ENCODE measurements at places on chromosomes 2 and 18.

DNA sequence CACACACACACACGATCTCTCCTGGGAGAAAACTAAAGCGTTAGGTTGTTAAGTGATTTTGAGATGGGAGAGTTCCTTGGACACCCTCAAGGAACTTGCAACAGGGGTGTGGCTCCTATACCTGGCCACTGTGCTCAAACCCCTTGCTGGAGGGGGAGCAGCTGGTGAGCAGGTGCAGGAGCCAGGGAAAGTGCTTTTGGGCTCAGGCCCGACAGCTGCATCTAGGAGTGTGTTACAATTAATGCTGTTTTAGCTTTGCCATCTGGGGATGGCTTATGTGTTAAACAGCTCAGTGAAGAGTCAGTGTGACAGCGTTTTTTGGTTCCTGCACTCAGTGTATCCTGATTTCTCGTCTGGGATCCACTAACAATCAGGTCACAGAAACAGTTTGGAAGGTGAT is 510.8 kb downstream of the TRIB2 start:
- no peak for DNase-seq

- no peak for DNase-seq
Measured at GRCh38 chr2:111207851-111208250, 87.1 kb downstream of the BCL2L11 start.

- DNase-seq = no peak
Measured at GRCh38 chr2:237025090-237025865, 60.4 kb upstream of the COPS8 start.

GRCh38 chr2:234335661-234336228 is 161.1 kb downstream of the ARL4C start:
- peak; percentile 70 for DNase-seq

DNA sequence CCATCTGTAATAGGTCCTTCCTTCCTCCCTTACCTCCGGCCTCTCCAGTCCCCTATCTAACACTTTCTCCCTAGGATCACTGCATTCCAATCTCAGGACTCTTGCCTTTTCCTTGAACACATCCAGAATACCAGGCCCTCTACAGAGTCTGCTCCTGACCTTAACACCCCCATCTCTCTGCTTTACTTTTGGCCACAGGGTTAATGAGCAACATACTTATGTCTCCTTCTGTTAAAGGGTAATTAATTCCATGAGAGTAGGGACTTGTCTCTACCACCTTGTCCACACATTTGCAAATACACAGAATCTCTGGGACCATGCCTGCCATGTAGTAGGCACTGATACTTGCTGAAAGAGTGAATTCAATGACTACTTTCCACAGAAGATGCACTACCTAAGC is 94.9 kb downstream of the COBLL1 start:
- DNase-seq = no peak

DNA sequence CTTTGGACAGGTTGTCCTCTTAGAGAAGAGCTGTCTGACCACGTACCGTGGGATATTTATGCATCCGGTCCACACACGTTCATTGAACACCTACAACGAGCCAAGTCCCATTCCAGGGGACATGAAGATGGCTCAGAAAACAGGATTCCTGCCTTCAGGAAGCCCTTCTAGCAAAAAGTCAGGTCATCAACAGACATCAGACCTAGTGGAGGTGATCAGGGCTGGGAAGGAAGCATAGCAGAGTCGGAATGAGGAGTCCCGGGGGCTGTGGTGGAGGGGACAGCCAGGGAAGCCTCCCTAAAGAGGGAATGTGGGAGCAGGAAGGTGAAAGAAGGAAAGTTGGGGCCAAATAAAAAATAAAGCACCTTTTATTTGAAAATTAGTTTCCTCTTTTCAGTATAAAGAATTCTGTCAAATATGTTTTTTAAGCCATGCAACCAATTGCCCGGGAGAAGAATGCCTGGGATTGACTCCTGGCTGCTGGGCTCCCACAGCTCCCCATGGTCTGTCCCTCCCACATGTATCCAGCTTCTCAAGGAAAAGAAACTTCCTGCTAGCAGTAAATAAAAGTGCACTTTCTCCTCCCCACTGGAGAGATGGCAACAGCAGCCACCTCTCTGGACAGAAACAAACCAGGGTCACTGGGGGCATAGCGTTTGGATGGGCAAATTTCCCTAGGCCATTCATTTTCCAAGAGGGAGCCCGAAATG is 144.8 kb downstream of the SMAD7 start:
- DNase-seq = peak; percentile 10

DNA sequence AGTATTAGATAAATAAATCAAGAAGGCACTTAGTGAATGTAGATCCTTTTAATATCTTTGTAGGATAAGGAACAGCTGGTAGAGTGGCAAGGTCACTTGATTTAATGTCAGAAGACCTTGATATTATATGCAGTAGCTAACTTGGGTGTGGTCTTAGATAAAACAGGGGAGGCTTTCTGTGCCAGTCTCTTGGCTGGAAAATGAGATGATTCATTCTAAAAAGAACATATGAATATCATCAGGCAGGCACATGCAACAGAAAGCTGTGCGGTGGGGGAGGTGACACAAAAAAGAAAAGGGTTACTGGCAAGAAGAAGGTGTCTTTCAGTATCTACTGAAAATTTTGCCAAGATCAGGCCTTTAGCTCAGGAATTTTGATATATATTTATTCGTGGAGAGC is 931.7 kb upstream of the CELF4 start:
- no peak for DNase-seq

DNA sequence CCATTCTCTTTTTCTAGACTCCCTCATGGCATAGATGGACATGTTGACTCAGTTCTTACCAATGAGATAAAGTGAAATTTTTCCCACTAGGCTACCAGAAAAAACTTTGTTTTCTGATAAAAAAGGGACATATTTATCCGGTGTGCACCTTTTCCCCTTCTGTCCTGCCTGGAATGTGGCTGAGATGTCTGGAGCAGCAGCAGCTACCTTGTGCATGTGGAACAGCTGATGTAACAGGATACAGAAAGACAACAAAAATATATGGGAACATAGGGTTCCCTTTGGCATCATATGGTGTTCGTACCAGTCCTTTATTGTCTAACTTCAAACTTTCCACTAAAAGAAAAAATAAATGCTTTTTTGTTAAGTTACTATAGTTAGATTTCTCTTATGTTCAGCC is 460.2 kb upstream of the HS6ST1 start:
- DNase-seq = no peak

GRCh38 chr2:180876506-180876905 is 103.9 kb upstream of the UBE2E3 start:
- DNase-seq = no peak

- DNase-seq = no peak
Measured at GRCh38 chr18:68466672-68467071, 248.2 kb downstream of the TMX3 start.

GRCh38 chr18:59514203-59514602 is 155.1 kb upstream of the LMAN1 start:
- peak; percentile 92 for DNase-seq

DNA sequence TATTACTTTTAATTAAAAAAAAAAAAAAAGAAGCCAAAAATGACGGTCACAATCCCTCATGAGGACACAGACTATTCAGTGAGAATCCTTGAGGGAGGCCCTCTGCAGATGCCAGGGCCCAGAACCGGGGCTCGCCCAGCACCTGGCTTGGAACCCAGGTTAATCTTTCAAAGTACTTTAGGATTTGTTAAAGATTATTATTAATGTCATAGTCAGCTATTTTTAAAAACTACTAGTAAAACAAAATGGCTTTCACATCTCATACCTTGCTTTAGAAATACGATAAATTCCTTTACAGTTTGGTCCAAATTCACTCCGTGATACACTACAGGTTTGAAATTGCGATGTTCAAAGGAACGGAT is 27.1 kb downstream of the C2orf76 start:
- no peak for DNase-seq

DNA sequence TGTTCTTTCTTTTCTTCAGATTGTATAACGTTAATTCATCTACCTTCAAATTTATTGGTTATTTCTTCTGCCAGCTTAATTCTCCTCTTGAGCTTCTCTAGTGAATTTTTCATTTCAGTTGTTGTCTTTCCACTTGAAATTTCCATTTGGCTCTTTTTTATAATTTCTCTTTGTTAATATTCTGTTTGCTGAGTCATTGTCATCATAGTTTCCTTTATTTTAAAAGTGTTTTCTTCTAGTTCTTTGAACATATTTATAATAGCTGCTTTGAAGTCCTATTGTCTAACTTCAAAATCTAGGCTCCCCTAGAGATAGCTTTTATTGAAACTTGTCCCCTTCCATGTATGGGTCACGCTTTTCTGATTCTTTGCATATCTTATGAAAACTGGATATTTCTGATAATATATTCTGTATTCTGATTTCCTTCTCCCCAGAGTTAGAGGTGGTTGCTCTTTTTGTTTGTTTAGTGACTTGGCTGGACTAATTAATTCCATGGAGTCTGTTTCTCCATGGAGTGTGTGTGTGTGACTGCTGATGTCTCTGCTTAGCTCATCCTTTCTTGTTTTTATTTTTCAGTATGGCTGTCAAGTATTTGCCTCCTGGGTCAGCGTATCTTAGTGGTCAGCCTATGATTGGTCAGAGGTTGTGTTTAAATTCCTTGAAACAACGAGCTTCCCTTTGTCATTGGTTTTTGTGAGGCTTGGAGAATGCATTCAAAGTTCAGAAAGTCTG is 47.6 kb downstream of the DIS3L2 start:
- DNase-seq = no peak

GRCh38 chr2:13091861-13092378 is 375.2 kb downstream of the TRIB2 start:
- DNase-seq = peak; percentile 35

GRCh38 chr2:675982-676646 is 1.1 kb downstream of the TMEM18 start:
- peak; percentile 31 for DNase-seq

DNA sequence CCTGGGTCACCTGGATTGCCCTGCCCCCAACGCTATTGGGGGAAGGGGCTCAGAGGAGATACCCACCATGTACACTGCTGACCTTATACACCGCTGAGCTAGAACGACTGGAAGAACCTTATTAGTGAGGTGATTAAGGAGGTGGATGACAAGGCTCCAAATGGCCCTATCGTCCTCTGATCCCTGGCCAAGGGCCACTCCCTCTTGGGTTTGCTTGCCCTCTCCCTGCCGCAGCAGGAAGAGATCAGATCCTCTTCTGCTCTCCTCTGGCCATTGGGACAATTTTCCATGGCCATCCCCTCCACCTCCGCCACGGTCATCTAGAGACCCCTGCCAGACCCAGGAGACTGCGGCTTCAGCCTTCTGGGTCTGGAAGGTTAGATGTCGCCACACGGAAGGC is 1.2 kb downstream of the ZNF514 start:
- DNase-seq = no peak

- DNase-seq = peak; percentile 98
Measured at GRCh38 chr2:237085248-237086221, at the start of gene COPS8. COPS8 (plus strand) TSS chr2:237085889; CDS start chr2:237085965, 76 bp downstream.

DNA sequence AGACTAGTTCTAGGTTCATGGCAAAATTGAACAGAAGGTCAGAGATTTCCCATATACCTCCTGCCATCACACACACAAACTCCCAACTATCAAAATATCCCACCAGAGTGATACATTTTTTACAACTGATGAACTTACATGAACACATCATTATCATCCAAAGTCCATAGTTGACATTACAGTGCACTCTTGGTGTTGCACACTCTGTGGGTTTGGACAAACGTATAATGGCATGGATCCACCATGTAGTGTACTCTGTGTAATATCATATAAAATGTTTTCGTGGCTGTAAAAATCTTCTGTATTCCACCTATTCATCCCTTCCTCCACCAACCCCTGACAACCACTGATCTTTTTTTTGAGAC is 25.9 kb upstream of the STAM2 start:
- DNase-seq = no peak

DNA sequence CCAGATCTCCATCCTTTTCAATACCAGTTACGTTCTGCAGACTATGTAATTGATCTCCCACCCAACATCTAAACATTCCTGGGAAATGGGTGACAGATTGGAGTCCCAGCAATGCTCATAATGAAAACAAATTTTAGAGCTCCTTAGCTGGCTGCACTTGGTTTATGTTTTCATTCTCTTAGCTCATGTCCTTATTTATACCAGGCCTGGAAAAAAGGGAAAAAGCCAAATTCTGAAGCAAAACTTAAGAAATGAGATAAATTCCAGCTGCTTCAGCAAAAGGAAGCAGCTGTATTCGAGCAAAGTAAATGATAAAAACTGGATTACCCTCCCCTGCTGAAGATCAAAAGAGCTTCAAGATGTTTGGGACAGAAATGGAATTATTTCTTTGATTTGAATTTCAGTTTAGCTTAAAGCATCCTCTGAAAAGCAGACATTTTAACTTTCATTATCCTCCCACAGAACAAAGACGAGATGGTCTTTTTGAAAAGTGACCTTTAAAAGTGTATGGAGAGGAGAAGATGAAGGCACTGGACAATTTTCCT is 196.5 kb upstream of the THUMPD2 start:
- DNase-seq = peak; percentile 73

DNA sequence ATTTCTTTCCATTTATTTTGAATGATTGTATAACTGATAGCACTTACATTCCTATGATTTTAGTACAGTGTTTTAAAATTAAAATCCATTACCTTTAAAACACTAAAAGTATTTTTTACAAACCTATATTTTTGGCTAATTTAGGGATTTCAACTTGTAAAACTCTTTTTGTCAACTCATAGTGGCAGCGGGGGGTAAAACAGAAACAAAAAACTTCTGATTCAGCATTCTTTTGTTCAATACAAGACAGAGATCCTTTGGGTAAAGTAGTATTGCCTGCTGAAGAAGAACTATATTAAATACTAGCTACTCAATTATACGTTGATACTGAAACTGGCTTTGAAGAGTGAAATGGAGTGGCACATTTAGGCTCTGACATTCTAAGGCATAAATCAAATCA is 437.4 kb upstream of the CDH19 start:
- DNase-seq = no peak

GRCh38 chr2:20577495-20578235 is 73.2 kb downstream of the HS1BP3 start:
- no peak for DNase-seq

- no peak for DNase-seq
Measured at GRCh38 chr2:70691497-70692140, 76.4 kb downstream of the ADD2 start.

DNA sequence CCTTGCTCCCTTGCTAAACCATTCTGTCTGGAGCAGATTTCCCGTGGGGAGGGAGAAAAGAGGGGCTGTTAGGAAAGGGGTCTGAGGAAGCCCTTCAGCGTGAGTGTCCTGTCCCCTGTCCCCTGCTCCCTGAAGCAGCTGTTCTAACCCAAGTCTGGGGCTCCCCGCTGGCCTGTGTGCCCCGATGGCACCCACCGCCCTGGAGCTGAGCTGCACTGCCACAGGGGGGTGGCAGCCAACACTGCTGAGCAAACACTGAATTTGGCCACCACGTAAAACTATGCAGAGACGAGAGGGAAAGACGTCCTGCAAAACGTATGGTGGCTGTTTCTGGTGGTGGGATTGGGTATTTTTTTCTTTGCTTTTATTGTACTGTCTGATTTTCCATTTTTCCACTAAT is 17.9 kb downstream of the KCNG2 start:
- DNase-seq = no peak

DNA sequence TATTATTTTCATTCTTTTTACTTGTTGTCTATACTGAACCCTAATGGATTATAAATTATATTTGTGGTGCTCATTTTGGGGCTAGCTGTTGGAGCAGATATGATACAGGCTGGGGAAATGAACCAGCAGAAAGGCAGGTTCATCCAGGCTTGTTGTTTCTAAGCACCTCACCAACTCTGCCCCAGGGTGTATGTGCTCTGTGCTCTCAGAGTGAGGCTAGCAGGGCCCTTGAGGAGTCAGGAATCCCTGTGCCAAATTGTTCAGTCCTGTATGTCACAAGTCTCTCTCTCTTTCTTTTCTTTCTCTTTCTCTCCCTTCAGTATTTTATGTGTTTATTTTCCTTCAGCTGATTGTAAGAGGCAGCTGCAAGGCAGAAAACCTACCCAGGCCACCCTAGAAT is 181.1 kb upstream of the DPP10 start:
- no peak for DNase-seq

Data from lung (tissue), 17 donors.